ENCODE measurements at places on chromosomes 2 and 18.

GRCh38 chr2:127614731-127615130 lies 31.2 kb upstream of the GPR17 start:
- no peak for DNase-seq

DNA sequence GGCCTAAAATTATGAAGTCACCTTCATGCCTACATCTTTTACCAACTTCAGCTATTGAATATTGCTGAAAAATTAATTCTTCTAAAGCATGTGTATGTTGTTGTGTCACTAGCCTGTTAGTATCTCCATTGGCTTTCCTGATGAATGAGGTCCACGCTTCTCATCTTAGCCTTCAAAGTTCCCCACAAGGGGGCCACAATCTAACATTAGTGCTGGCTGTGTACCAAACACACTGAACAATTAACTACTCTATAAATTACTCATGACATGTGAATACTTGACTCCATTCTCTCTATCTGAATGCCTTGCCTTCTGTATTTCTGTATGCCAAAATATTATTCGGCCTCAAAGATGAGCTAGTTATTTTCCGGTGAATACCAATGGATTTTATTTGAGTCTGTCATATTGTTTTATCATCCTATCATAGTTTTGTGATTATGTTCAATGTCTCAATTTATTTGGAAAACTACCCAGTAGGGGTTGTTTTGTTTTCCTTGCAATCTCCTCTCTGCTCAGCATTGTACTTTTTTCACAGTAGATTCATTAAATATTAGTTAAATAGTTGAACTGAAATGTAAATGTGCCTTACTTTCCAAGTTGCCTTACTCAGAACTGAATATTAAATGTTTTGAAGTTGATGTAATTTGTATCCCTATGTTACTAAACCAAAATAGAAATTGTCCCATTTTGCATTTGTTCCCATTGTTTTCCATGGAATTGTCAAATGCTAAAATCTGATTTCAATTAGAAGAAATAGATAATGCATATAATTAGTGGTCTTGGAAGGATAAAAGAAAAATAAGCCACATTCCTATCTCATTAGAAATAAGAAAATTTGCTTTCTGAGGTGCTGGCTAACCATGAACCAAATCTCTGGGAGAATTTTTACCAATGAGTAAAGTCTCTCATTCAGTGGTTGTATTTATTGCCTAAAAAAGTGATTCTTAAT lies 208.4 kb upstream of the COL3A1 start:
- DNase-seq: no peak

DNA sequence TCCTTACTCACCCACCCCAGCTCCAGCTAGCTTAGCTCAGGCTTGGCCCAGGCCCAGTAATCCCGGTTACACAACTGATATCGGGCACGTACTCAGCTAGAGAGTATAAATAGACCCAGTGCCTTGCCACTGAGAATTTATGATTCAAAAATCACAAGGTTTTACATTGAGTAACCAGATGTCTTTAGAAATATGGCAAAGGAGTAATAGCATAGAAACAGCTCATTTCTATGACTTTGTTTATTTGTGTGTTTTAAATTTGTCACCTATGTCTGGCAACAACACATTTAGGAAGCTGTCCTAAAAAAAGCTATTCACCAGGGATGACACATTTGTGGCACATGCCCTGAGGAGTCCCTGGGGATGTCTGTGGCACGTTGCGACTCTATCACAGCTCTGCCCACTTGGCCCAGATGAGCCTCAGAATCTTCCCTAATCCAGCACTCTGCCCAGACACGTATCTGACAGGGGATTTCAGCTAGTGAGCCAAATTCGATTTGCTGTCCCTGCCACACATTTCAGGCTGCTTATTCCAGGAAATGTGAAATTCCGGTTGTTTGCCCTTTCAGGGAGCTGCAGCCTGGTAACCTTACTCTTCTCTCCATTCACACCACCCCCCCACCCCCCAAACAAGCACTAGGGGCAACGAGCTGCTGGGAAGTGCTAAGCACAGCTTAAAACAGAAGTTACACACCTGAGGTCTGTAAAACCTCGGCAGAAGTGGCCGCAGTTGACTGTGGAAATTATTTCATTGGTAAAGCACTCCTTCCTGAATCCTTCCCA lies 85.4 kb upstream of the ZCCHC2 start:
- DNase-seq: no peak

DNA sequence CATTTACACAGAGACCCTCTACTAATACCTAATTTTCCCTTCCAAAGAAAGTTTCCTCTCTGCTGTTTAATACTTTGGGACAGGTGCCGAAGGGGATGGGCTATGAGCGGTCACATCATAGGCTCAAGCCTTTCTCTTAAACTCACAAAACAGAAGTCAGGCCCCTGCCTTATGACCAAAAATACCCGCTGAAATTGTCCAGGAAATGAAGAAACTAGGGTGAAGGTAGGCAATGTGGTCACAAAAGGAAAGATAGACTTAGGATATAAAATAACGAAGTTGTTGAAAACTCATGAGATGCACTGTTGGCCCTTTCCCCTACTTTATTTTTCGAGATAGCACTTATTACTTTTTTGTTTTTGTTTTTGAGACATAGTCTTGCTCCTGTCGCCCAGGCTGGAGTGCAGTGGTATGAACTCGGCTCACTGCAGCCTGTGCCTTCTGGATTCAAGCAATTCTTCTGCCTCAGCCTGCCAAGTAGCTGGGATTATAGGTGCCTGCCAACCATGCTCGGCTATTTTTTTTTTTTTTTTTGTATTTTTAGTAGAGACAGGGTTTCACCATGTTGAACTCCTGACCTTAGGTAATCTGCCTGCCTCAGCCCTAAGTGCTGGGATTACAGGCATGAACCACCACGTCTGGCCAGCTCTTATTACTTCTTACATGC lies 16.3 kb downstream of the SLC8A1 start:
- no peak for DNase-seq

DNA sequence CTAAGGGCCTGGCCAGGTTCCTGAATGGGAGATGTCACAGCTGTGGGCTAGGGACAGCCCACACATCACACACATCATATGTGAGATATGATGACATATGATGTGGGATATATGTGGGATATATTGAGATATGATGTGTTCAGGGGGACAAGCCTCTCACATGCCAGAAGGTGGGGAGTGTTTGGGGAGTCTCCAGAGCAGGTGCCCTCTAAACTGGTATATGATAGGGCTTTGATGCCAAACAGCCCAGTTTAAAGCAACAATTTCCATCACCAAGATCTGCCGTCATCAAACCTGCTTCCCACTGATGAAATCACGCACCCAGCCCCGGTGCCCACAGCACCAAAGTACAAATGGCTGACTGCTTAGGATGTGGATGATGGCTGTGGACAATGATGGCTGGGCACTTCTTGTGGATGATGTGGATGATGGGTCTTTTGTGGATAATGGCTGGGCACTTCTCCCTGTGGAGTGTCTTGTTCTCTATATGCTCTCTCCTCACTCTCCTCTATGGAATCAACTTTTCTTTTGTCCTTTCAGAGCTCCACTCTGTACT lies 50.9 kb downstream of the FBLN7 start:
- DNase-seq: no peak

- no peak for DNase-seq
Measured at GRCh38 chr2:54967269-54967668, 83.0 kb downstream of the RTN4 start.

DNA sequence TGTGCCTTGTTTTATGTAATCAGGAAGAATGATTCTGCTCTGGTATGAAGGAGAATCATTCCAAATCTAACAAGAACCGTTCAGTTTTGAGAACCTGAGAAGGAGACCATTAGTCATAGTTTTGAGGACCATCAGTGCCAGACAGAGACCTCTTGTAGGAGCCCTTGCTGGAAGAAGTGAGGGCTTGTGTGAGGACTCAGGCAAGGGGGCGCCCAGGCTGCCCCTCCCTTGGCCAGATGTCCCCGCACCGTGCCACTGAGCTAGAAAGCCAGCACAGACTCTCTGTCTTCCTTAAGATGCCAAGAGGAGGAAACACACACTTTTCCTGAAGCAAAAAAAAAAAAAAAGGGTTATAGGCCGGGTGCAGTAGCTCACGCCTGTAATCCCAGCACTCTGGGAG lies 55.7 kb upstream of the SLC39A10 start:
- no peak for DNase-seq

- no peak for DNase-seq
Measured at GRCh38 chr2:166381-166780, 97.5 kb downstream of the SH3YL1 start.

GRCh38 chr2:52884761-52885352 lies 882.7 kb upstream of the CHAC2 start:
- DNase-seq: no peak

DNA sequence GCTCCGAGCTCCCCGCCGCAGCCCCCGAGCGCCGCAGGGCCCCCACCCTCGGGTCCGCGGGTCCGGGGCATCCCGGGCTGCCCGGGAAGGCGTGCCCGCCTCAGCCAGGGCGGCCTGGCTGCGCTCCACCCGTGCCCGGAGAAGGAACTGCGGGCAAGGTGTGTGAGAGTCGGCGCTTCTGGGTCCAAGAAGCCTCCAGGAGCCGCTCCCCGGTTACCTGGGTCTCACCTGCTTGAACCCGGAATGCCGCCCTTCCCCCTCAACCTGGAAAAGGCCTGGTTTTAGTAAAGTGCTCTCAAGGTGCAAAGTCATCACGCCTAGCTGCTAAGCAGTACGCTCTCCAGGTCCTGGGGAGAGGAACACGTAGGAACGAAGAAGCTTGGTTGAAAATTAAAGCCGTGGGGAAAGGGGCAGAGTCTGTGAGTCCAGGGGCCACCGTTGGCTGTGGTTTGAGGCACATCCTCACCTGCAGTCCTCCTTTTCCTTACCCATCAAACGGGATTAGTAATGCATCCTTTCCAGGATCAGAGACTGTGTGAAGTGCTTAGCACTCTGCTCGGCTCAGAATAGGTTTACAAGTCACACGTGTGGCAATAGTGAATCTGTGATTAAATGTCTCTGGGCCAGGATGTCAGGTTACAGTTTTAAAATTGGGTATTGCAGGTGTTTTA lies 1.2 kb downstream of the ASAP2 start:
- no peak for DNase-seq

DNA sequence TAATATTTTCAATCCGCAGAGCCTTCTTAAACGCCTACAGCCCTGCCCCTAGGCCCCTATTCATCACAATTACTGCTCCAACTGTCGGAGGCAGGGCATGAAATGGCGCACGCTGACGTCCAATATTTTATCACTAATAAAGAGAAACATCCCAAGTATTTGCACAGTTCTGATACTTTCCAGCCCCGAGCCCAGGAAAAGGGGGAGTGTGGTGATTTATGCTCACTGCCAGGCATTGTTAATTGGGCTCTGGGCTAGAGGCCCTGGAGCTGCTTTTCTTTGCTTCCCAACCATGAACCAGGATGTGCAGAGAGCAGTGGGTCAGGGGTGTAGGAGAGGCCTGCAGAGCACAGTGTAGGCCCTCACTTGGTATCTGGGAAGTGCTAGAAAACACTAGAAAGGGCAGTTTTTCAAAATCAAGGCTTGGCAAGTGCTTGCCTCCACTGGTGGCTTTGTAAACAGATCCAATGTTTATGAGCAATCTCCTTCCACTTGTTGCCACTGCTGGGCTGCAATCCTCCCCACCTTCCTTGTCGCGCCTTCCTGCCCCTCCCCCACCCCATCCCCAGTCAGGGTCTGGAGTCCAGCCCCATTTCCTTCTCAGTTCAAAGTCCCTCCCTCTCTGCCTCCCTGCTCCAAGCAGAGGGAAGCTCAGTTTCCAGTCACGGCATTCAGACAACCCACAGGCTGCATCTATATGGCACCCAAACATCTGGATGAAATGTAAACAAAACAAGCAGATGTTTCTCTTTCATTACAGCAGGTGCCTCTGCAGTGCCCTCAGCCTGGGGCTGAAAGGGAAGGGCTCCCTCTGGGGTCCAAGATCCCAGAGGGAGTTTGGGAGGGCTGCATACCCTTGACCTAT lies 83.9 kb upstream of the PKDCC start:
- DNase-seq: no peak

- DNase-seq: no peak
Measured at GRCh38 chr18:7950380-7951136, 383.4 kb downstream of the PTPRM start.

GRCh38 chr18:22726469-22726868 lies 206.7 kb upstream of the RBBP8 start:
- DNase-seq: no peak

DNA sequence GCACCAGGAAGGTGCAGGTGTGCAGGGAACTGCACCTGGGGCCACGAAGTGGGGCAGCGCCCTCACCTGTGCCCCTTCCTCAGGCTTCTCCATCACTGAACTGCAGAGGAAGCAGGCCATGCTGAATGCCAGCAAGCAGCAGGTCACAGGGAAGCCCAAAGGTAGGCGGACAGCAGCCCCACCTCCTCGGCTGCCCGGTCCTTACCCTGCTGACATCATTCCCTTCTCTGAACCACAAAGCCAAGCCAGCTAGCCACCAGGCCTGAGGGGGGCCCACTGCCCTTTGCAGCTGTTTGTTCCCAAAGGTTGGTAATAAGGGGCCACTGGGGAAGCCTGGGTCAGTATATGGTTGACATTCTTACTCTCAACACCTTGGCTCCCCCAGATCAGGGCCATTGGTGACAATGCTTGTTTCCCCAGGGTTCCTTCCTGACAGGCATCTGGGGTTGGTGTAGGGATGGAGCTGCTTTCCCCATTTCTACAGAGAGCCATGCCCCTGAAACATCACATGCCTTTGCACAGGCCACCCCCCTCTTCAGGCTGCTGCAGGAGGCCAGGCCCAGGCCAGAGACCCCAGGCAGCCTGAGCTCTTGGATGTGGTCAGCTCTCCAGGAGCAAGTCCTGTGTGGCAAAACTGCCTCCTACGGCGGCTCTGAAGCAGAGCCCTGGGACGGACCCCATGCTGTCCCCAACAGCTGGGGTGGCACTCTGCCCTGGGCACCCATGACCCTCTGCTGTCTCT lies 47.8 kb downstream of the FAM168B start:
- no peak for DNase-seq

GRCh38 chr2:149221898-149222297 lies 108.5 kb upstream of the LYPD6 start:
- DNase-seq: no peak

DNA sequence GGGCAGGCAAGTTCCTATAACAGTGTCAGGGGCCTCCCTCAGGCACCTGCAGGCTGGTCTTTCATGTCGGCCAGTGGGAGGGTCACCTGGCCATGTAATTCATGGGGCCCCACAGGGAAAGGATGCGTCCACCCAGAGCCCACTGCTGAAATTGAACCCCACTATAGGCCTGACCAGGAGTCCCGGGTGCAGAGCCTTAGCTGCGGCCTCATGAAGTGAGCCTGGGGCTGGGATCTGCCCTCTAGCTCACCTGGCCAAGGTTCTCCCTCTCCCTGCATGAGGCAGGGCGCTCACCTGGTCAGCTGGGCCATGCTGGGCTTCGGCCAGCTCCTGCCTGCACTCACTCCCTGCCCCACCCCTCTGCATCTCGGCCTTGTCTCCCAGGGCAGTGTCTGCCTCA lies 41.1 kb downstream of the C1QL2 start:
- no peak for DNase-seq

- DNase-seq: peak; percentile 11
Measured at GRCh38 chr2:233857511-233858141, 3.3 kb upstream of the HJURP start.

DNA sequence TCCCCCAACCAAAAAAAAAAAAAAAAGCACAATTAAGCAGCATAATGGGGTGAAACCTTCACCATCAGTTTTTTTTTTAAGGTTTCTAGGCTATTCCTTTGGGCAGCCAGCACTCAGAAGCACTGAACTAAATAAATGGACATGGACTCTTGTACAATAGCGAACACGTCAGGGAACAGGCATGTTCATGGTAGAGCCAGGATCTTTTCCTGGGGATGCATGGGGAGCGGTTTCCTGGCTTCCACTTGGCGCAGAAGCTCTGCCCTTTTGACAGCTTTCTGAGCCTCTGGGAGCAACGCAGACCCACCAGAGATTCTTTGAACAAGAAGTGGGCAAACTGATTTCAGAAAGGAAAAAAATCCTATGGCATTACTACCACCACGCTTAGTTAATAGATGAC lies 35.0 kb downstream of the ALPK2 start:
- no peak for DNase-seq

- DNase-seq: no peak
Measured at GRCh38 chr2:100880036-100880435, 60.1 kb downstream of the NPAS2 start.
